Stimulated activated CD8-positive, alpha-beta memory T cell treated with anti-CD3 and anti-CD28 coated beads, Interleukin-2, amount 100 ng/mL, for 48 hours (primary cell): ENCODE measurements at places on chromosomes 2 and 18.

DNA sequence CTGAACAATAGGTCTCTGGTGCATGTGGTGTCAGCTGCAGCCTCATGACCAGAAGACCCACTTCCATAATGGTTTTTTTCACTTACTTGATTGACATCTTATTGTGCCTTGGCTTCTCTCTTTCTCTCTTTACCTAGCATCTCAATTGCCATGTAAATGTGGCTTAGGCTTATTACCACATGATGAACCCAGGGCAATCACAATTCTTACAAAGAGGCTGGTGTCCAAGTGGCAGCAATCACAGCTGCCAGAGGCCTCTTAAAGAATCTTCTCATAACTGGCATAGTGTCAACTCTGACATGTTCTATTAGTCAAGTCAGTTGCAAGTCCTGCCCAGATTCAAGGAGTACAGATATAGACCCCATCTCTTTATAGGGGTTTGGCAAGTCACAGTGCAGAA, 1224.8 kb downstream of the SUCLG1 start:
- DNase-seq = no peak

GRCh38 chr18:38526922-38527321, 961.3 kb upstream of the CELF4 start:
- DNase-seq = no peak

- DNase-seq = no peak
Observed at GRCh38 chr2:202941771-202942170, 29.7 kb downstream of the CARF start.

- no peak for DNase-seq
Observed at GRCh38 chr2:227390468-227391256, 2.9 kb upstream of the SCYGR1 start.

DNA sequence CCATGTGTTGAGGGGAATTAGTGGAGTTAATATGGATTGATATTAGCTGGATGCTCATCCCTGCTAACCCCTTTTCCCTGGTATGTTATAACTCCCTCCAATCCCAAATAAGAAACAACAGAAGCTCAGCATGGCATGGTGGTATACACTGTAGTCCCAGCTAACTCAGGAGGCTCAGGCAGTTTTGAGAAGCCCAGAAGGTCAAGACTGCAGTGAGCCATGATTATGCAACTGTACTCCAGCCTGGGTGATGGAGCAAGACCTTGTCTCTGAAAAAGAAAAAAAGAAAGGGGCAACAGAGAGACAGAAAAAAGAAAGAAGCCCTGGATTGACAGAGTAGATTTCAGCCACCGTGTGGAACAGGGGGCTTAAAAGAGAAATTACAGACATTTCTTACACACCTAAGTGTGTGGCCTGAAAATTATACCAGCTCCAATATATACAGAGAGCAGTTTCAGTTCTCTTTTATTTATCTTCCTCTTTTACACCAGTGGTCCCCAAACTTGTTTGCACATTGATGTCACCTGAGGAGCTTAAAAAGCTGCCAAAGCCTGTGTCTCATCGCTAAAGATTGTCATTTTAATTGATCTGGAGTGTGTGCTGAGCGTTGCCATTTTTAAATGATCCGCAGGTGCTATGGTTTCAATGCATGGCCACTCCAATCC, 203.6 kb downstream of the UBE2E3 start:
- no peak for DNase-seq

- no peak for DNase-seq
Observed at GRCh38 chr2:129709956-129710598, 269.4 kb upstream of the RAB6C start.

DNA sequence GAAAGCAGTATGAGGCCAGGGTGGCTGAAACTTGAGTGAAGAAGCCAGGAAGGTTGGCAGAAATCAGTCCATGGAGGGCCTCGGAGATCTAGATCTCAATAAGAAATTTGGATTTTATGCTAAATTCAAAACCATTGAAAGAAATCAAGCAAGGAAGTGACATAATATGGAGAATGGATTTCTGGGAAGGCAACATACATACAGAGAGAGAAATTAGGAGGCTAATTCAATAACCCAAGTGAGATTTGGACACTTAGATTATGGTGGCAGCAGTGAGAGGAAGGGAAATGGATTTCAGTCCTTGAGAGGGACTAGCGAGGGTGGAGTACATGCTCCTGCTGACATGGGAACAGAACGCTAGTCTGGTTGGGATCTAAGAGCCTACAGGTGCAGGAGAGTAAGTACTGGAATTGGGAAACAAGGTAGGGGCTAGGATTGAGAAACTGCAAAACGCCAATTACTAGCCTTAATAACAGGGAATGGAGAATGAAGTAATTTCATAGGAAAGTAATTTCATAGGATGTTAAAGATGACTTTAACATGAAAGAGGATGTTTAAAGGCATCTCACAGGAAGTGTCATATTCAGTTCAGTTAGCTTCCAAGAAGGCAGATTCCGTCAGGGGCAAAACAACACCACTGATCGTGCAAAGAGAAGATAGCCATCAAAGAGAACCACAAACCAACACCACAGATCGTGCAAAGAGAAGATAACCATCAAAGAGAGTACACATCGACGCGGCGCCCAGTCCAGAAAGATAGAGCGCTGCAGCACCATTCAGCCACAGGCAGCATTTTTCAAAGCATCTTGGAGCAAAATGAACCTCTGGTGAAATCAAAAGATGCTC, 27.2 kb downstream of the CDKL4 start:
- DNase-seq = peak; percentile 40

DNA sequence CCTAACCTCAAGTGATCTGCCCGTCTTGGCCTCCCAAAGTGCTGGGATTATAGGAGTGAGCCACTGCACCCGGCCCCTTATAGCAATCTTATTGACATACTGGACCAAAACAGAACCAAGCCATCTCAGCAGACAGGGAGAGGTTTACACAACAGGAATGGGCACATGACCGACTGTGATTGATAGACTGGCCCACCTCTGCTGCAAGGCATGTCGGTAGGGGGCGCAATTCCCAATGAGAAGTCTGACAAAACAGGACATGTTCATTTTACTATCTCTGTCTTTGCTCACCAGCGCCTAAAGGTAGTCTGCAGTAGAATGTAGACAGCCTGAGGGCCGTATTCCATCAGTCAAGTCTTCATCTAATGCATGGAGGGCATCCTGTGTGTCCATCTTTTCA, 2.0 kb downstream of the LYPD6B start:
- peak; percentile 45 for DNase-seq

GRCh38 chr2:131046028-131046917, 47.0 kb downstream of the FAM168B start:
- no peak for DNase-seq

DNA sequence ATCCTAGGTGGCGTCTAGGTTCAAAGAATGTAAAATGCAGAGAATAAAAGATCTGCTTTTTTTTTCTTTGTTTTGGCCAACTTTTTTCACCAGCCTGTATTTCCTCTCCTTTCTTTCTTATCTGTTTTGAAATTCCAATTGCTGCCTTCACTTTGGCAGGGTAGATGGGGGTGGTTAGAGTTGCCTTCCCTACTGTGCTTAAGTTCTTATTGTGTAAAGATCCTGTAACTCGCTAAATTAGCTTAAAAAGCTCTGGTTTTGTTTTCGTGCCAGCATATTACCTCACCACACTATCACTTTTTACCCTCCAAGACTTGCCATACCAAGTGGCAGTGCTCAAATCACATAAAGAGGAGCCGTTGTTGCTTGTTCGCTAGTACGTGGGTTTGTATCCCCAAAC, 921.7 kb downstream of the DPP10 start:
- no peak for DNase-seq

- no peak for DNase-seq
Observed at GRCh38 chr2:667332-667999, 9.7 kb downstream of the TMEM18 start.

GRCh38 chr2:230578106-230578505, 134.5 kb upstream of the CAB39 start:
- DNase-seq = no peak

GRCh38 chr18:8696749-8697211, 8.6 kb upstream of the MTCL1 start:
- peak; percentile 63 for DNase-seq

DNA sequence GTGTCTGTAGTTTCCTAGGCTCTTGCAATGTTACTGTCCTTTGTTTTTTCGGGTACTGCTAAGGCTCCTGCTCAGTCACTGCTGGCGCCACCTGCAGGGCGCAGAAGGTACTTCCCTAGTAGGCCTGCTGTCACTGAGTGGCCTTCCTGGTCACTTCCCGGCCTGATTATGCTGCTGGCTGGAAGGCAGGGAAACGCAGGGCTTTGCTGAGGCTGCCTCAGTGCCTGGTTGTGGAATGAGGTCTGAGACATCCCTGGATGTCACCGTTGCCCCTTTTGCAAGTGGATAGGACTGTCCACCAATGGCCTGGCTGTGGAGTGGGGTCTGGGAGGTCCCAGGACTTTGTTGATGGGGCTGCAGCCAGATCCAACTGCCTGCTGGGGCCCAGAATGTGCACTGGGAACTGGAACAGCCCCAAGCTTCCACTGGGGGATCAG, 13.1 kb downstream of the DAW1 start:
- DNase-seq = peak; percentile 50

- DNase-seq = no peak
Observed at GRCh38 chr2:183209395-183210028, 85.3 kb downstream of the NUP35 start.

DNA sequence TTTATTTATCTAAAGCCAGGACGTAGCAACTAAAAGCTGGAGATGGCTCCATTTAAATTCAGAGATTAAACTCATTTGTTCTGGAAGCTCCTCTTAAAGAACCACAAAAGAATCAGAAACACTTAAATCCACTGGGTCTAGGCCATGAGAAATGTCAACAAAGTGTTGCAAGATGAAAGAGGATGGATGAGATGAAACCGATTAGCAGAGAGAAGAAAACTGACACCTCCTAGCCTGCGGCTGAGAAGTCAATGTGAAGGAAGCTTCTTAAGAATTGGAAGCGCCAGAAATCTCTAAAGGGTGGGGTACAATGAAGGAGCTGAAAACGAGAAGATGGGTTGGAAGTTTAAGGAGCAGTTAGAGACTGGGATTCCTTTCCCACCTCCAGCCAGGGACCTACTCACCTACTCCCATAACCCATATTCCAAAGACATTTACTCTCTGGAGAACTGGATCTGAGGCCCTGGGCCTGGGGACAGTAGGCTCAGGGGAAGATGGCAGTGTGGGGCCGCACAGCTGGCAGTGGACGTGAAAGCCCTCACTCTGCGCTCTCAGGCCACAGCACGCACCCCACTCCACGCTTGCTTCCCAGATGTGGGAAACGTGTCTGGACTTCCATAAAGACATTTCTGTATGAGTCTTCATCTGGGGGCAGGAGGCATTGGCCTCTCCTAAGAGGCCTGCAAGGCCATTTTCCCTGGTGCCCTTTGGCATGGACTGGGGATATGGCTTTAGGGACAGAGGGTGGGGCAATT, 188.4 kb downstream of the LOXHD1 start:
- DNase-seq = no peak

DNA sequence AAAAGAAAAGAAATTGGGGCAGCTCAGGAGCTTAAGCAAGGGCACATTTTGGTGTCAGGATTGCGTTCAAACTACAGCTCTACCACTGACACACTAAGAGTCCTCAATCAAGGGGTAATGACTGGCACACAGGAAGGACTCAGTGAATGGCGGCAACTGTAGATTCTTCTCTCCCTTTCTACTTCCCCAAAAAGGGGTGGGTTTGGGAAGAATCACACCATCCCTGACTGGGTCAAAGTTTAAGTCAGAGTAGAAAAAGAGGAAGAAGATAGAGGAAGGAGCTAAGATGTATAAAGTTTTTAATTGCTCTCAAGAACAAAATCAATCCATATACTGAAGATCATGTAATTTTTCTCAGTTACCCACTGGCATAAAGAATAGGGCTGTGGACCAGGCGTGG, 2.6 kb downstream of the NLRC4 start:
- no peak for DNase-seq

- DNase-seq = no peak
Observed at GRCh38 chr18:61755555-61755954, 137.3 kb downstream of the RNF152 start.

- no peak for DNase-seq
Observed at GRCh38 chr2:124542932-124543640, 518.0 kb downstream of the CNTNAP5 start.

DNA sequence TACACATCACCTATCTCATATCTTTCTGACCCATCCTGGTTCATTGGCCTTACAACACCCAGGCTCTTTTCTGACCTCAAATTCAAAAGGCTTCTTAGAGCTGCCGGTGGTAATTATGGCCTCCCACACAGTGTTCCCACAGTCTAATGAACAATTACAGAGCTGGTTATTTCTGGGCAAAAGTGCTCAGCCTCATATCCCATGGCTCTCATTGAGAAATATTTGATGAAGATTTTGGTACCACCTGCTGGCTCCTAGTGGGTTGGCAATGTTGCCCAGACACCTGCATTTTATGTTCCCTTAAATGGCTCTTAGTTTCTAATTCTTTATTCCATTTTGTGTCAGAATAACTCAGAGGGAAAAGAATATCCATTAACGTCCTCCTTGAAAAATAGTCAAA, 20.1 kb upstream of the SCYGR2 start:
- no peak for DNase-seq

DNA sequence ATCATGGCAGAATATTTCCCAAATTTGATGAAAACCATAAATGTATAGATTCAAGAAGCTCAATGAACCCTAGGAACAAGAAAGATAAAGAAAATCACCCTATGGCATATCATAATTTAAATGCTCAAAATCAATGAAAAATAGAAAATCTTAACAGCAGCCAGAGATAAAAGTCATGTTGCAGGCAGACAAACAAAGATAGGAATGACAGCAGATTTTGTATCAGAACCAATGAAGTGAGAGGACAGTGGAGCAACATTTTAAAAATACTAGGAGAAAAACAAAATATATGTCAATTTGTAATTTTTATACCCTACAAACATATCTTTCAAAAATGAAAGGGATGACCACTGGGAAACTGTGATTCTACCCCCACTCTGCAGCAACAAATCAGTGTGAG, 203.3 kb downstream of the PIEZO2 start:
- no peak for DNase-seq

DNA sequence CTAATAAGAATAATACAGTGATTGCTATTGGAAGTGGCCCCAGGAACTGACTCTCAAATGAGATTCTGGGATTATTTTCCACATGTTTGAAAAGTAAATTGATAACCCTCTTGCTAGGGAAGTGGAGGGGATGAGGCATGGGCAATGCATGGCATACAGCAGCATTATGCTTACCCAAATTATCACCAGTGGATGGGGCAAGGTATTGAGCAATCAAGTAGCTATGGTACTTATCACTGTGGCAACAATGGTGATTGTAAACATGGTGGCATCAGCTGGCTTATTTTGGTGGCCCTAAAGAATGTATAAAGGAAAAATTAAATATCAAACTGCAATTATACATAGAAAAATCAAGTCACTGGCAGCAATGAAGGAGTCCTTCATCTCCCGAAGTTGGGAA, 155.1 kb downstream of the FIGN start:
- no peak for DNase-seq

- DNase-seq = no peak
Observed at GRCh38 chr2:37636381-37637066, 34.9 kb downstream of the CDC42EP3 start.

GRCh38 chr2:238081150-238081549, 19.0 kb upstream of the ESPNL start:
- no peak for DNase-seq

GRCh38 chr2:47872941-47873340, 33.4 kb downstream of the FBXO11 start:
- DNase-seq = no peak

GRCh38 chr2:42192652-42193566, 23.8 kb downstream of the EML4 start:
- DNase-seq = no peak

GRCh38 chr2:20478961-20479360, 32.1 kb downstream of the RHOB start:
- DNase-seq = no peak

- no peak for DNase-seq
Observed at GRCh38 chr2:157395811-157396210, 48.1 kb downstream of the CYTIP start.
